ENCODE measurements at places on chromosomes 1 and 21.

GRCh38 chr21:43778469-43779335, 2.6 kb upstream of the CSTB start:
- no peak for DNase-seq

GRCh38 chr1:111873460-111874030, 115.9 kb downstream of the KCND3 start:
- no peak for DNase-seq

- DNase-seq: no peak
These were observed 13.7 kb upstream of the TMEM51 start for GRCh38 chr1:15139654-15140350.

DNA sequence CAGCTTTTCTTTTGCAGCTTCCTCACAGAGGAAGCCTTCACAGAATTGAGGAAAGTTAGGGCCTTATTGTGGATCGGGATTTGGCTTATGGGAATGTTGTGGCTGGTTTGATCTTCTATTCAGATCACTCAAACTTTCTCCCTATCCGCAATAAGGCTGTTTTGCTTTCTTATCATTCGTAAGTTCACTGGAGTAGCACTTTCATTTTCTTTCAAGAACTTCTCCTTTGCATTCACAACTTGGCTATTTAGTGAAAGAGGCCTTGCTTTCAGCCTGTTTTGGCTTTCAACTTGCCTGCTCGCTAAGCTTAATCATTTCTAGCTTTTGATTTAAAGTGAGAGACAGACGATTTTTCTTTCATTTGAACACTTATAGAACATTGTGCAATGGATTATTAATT, 181.9 kb upstream of the B3GALT2 start:
- DNase-seq: no peak

- no peak for DNase-seq
These were observed 22.4 kb downstream of the DEGS1 start for GRCh38 chr1:224205438-224205840.

DNA sequence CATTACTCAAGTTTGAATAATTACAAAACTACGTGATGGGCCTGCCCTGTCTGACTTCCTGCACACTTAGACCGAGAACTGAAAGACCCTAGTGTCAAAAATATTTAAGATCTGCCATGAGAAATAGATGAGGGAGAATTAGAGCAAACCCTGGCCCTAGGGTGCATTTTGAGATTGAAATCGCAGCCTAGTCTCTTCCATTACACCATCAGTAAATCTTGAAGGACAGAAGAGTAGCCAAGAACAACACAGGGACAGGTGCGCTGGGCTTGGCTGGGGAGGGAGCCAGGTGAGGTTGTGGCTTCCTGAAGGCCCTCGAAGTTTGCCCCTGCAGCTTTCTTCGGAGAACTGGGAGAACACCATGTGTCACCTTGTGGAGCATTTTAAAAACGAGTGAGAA, 36.7 kb upstream of the KIF26B start:
- no peak for DNase-seq

- no peak for DNase-seq
These were observed 28.9 kb downstream of the GALNT2 start for GRCh38 chr1:230095938-230096337.

DNA sequence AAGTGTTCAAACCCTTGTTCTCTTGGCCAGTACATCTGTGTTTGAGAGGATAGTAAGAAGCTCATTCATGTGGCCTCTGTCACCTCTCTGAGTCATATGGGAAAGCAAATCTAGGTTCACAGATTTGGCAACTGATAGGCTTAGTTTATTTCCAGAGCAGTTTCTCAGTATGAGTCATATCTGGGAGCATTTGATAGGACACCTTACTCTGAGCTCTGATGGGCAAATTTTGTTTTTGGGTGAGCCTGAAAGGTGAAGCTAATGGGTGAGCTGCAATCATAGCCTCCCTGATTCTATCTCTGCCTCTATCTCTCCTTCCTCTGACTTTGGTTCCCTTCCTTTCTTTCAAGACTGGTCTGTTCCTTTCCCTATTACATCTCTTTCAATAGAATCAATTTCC, 134.4 kb downstream of the S1PR1 start:
- DNase-seq: no peak

DNA sequence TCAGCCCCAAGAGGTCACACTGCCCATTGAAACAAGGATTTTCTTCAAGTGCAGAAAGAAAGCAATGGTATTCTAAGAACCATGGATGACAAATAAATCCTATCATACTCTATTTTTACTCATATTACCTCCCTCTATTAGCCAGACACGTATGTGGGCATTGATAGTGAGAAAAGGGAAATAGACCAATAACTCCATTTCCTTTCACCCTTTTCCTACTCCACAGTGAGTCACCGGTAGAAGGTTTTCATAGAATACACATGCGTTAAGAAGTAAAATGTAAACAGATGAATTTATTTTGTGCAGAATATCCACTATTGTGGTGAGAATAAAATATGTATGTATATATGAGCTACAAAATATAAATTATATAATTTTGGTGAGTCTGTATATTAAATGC, 568.9 kb upstream of the ADGRL4 start:
- DNase-seq: no peak

- no peak for DNase-seq
These were observed 727.6 kb downstream of the PTPRU start for GRCh38 chr1:29963946-29964345.

- DNase-seq: no peak
These were observed 21.8 kb downstream of the ATPAF1 start for GRCh38 chr1:46646331-46646730.

GRCh38 chr1:117093091-117093534, 28.4 kb downstream of the TRIM45 start:
- no peak for DNase-seq

- DNase-seq: no peak
These were observed 136.0 kb downstream of the TLR5 start for GRCh38 chr1:223006917-223007648.

DNA sequence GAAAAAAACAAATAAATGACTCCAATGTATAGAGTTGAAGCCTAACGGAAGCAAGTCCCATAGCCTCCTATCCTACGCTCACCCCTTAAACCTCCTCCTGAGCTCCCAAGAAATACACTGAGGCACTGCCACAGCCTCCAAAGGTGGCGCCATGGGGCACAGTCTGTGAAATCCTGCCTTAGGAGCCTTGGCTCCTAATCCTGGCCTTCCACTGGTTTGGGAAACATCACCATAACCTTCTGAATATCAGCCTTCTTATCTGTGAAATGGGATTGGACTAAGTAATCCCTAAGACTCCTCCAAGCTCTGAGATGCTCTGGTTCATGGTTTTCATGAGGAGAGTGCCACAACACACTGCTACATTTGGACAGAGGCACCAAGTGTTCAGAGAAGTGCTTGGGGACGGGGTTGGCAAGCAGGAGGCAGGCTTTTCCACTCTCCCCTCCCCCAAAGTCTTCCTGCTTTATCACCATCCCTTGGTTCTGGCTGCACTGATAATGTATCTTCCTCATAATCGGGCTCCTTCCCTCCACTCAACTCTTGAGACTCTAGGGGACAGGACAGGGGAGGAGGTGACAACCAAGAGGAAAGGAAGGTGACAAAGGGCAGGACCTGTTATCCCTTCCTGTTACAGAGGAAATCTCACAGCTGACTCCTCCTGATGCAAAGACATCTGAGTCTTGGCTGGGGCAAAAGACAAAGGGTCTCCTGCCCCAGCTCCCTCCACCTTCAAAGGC, 2.7 kb downstream of the SLAMF7 start:
- no peak for DNase-seq

- no peak for DNase-seq
These were observed 220.8 kb downstream of the SLC35F3 start for GRCh38 chr1:234125283-234125682.

GRCh38 chr1:236287757-236288619, 6.2 kb upstream of the ERO1B start:
- no peak for DNase-seq

DNA sequence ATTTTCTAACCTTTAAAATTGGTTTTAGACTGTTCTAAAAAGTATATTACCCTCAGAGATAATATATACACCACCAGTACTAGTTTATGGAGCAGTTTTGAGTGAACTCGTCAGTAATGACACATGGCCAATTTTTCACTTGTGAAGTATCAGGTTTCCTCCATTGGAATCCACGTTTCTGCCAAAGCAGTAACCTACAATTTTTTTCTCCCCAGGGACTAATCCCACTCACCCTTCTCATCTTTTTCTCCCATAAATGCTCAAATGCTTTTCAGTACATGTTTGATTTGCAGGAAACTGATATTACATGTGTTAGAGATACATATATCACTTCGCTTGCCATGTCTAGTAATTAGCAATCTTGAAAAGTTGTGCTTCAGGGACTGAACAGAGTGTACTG, 94.1 kb downstream of the COL24A1 start:
- DNase-seq: no peak

GRCh38 chr1:7561331-7561921, 209.7 kb upstream of the VAMP3 start:
- no peak for DNase-seq

- no peak for DNase-seq
These were observed 31.1 kb downstream of the CNST start for GRCh38 chr1:246597340-246597739.

- no peak for DNase-seq
These were observed 6.3 kb downstream of the OBSCN start for GRCh38 chr1:228213917-228214808.

- no peak for DNase-seq
These were observed 1.4 kb downstream of the KRTAP10-7 start for GRCh38 chr21:44601596-44602462.

DNA sequence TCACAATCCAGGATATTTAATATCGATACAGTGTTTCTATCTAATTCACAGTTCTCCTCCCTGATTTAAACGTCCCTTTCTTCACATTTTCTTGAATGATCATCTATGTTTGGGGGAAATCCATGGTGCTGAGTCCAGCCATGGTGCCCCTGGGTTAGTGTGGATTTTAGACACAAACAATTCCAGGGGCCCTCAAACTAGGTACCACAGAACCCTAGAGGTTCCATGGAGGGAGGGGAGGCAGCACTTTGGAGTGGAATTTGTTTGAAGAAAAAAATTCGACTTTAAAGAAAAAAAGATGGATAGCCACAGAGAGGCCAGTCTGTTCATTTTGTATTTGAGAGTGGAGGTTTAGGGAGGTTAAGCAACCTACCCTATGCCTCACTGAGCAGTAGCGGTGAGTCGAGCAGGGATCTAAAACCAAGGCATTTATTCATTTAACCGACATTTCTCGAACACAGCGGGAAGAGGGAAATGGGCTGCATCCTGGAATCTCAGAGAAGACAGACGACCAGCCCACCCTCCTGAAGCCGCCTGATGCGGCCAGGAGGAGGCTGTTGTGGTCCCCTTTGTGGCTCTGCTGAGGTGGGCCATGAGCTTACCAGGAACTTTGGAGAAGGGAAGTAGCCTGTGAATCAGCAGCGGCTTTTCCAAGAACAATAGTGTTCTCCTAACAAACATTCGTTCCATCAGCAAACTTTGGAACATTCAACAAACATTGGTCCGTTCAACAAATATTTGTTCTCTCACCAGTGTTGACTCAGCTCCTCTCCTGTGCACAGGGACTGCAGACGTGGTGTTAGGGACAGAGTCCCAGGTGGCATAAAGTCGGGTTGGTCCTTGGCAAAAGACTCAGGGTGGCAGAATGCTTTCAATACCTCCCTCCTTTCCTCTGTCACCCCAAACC, 103.5 kb upstream of the ZBTB40 start:
- no peak for DNase-seq

DNA sequence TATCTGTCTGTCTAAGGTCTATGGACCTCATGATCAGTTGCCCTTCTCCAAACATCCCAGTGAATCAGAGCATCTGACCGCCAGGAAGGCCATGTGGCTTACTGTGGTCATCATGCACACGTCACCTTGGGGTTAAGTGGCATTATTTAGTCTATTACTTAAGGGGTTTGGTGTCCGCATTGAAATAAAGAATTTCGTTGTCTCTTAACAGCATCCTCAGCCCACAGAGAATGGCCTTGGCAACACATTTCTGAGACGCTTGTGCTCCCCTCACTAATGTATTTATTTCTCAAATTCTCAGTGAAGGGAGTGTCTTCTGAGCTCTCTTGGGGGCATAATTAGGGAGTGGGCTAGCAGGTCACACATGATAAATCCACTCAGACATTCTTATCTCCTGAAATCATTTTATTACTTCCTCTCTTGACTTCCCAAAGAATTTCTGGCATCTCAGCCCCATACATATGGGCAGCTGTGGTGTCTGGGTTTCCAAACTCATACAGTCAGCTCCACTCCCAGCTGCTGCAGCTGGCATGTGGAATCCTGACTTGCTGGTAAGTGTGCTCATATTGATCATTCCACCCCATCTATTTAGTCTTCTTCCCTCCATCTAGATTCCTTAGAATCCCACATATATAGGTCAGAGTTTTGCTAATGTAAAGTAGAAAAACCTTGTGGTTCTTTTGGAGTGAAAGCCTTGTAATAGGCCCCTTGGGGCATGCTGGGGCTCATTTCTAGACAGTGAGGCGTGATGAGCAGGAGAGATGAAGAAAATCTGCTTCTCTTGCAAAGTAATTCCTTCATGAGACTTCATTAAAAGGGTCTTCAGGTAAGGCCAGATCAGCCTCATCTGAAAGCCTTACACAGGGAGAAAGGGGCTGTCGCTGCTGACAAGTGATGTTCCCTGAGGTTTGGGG, 110.5 kb downstream of the HHAT start:
- DNase-seq: no peak

- no peak for DNase-seq
These were observed 79.2 kb upstream of the RALGPS2 start for GRCh38 chr1:178645808-178646200.

DNA sequence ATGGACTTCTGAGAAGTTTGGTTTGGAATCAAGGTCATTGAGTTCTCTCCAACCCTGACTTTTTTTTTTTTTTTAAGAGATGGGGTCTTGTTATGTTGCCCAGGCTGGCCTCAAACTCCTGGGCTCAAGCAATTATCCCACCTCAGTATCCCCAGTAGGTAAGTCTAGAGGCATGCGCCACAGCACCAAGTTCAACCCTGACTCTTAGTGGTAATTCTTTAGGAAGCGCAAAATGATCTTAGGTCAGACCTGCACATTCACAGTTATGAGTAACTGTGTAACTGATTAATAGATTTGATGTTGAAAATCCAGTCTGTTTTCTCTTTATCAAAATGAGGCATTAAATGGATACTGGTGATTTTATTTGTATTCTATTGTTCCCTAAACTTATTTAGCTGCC, 95.9 kb downstream of the GREM2 start:
- DNase-seq: no peak

- DNase-seq: no peak
These were observed 14.7 kb downstream of the HYI start for GRCh38 chr1:43438953-43439581.

- DNase-seq: no peak
These were observed 56.9 kb downstream of the KIF1B start for GRCh38 chr1:10267319-10267718.

GRCh38 chr1:152983234-152983633, 647 bp upstream of the SPRR1A start:
- no peak for DNase-seq

DNA sequence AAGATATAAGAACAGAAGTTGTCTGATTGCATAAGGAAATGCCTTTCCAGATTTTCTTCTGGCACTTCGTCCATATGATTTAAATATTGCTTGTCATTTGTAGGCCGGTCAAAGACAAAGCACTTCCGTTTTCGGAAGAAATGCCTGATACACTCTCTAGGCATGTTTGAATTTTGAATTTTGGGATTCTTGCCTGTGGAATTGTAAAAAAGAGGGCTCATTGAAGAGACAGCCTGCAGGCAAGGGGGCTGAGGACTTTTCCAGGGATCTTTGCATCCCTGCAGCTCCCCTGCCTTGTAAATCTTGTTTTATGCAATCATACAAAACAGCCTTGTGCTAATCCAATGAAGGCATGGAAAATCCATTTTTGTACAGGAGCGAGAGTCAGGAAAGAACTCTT, 7.4 kb downstream of the GBP4 start:
- DNase-seq: no peak

GRCh38 chr1:96076589-96076988, 645.0 kb upstream of the PTBP2 start:
- no peak for DNase-seq
